Fibroblast of the aortic adventitia (primary cell): ENCODE measurements at places on chromosomes 11 and 22.

- DNase-seq: no peak
Measured at GRCh38 chr22:48084041-48084728, 1321.7 kb downstream of the TBC1D22A start.

DNA sequence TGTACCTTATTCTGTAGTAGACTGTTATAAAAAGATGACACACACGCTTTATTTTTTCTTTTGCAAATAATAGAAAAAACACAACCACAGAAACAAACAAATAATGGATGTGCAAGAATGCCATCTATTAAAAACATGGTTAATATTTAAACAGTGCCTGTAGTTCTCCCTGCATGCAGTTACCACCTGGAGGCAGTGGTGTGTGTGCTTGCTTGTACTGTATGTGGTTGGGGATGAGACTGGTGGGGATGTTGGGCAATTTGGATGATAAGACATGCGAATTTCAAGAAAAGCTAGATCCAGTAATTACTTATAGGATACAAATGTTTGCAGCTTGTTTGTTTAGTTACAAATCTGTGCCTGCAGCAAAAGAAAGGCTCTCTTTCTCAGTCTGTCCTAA, 3.6 kb downstream of the C11orf87 start:
- DNase-seq: no peak

- no peak for DNase-seq
Measured at GRCh38 chr11:133173810-133174412, 358.4 kb downstream of the OPCML start.

GRCh38 chr11:127670374-127671119, 670.0 kb upstream of the KIRREL3 start:
- no peak for DNase-seq

GRCh38 chr11:61058583-61059259, 43.6 kb upstream of the CD5 start:
- no peak for DNase-seq

DNA sequence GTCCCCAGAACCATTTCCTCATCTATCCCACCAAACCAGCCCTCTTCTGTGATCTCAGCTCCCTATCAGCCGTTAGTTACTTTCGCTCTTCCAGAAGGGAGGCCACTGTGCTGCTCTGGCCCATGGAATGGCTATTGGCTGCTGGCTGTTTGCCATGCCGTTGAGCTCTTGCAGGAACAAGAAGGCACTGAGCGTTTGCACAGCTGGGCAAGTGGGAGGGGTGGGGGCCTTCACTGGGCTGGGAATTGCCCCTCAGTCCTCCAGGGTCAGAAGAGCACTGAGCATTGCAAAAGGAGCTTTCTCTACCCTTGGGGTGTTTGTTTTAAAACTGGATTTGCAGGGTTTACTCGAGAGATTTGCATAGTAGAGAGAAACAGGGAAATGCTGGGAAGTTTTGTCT, 129.0 kb upstream of the PARVA start:
- DNase-seq: peak; percentile 50

GRCh38 chr11:116847612-116848011, 10.2 kb upstream of the APOA1 start:
- DNase-seq: no peak

DNA sequence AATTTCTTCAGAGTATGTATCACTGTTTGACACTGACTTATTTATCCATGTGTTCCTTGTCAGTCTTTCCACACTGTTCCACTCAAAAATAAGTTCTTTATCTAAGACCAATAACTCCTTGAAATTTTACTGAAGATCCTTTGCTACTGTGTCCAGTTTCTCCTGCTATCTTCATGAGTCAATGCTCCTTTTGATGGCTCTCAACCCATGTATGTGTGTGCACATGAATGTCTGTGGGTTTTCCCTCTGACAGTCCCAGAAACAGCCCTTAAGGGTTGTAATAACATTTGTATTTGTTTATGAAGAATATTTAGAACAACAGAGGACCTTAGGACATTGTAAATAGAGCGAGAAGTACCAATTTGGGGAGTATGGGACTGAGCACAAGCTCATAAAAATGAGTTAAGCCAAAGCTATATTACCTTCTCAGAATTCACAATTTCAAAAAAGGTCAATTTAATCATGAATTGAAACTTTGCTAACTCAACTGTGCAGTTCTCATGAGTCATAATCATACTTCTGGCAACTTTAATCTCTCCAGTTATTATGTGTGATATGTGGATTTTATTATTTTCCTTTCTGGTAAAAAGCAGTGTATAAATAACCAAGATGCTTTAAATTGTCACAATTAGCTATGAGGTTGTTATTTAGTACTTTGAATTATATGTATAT, 533.6 kb downstream of the CNTN5 start:
- no peak for DNase-seq

GRCh38 chr11:62141111-62142042, 17.6 kb downstream of the INCENP start:
- no peak for DNase-seq

DNA sequence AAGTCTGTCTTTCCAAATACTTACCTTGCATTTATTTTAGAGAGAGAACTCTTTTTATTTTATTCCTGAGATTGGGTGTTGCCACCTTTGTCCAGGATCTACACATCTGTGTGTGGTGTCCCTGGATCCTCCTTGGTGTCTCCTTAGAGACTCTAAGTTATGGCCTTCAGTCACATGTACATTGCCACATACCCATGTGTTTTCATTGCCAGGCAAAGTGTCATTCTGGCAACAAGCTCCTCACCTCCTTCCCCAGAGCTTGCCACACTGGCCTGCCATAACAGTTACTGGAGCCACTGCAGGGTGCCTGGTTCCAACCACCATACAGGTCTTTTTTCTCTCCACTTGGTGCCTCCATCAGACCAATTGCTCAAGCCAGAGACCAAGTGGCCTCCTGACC, 379.7 kb downstream of the NTM start:
- no peak for DNase-seq

- peak; percentile 92 for DNase-seq
Measured at GRCh38 chr11:45857961-45858474, 10.7 kb downstream of the CRY2 start.

GRCh38 chr11:132293586-132293985, 923.2 kb downstream of the NTM start:
- peak; percentile 21 for DNase-seq

- DNase-seq: no peak
Measured at GRCh38 chr11:24457985-24458384, 38.9 kb upstream of the LUZP2 start.

DNA sequence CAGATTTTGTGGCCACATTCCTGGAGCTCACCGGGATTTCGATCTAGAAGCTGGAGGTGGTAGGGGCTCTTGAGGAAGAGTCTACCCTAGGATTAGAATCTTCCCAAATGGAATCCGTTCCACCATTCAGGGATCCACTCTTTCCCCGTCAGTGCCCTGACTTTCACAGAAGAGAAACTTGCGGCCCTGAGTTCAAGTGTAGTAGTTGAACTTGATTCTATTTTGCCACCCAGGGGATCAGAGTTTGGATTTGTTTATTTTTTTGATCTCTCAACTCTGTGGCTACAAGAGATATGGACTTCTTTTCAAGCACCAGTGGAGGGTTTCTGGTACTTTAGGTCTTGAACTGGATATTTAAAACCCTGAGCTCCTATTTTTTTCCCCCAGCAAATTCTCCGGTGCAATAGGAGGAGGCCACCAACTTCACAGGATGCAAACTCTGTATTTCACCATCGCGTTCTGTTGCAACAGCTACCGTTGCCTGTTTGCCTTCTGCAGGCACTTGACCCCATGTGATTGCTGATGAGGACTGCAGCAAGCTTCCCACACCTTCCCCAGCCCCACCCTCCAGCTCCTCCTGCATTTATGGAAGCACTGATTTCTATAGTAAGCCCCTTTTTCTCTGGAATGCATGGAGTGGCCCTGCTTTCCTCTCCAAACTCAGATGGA, 14.8 kb upstream of the MRGPRF start:
- DNase-seq: no peak

- no peak for DNase-seq
Measured at GRCh38 chr11:19817870-19818269, 105.2 kb downstream of the NAV2 start.

- no peak for DNase-seq
Measured at GRCh38 chr22:39238966-39239505, 5.7 kb downstream of the PDGFB start.

DNA sequence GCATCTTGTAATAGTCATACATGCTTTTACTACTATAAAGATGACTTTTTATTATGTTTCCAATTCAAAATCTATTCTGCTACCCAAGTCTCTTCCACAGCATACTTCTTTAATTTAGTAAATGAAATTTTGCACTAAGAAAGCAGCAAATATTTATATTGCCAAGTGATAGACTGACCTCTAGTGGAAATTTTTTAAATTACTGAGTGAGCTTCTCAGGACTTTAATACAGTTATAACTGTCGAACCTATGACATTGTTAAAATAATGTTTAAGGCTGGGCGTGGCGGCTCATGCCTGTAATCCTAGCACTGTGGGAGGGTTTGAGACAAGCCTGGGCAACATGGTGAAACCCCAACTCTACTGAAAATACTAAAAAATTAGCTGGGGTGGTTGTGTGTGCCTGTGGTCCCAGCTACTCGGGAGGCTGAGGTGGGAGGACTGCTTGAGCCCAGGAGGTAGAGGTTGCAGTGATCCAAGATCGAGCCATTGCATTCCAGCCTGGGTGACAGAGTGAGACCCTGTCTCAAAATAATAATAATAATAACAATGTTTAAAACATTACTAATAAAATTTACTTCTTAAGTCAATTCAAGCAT, 27.3 kb downstream of the STK33 start:
- peak; percentile 71 for DNase-seq

DNA sequence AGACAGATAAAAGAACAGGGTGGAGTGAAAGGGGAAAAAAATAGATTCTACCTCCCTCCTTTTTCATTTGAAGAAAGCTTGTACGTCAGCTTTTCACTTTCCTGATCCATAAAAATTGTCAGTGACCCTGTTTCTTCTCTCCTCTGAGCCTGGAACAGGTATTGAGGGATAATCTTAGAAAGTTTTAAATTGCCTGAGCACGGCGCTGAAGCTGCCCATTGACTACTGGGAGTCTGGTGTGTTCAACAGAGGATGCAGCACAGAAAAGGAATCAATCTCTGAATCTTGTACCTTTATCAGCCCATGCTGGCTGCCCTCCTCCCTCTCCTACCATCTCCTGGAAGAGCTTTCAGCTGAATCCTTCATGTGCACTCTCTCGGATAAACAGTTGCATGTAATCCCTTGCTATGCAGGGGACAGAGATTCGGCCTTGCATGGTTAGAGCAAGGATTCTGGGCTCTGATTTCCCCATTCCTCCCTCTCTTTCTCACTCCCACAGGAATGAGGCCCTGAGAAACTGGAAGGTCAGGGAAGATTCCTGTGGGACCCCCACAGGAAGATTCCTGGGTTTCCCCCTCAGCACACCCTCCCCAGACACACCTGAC, 162.4 kb upstream of the SYN3 start:
- DNase-seq: no peak

- no peak for DNase-seq
Measured at GRCh38 chr22:49964136-49965090, 3.8 kb downstream of the PIM3 start.

DNA sequence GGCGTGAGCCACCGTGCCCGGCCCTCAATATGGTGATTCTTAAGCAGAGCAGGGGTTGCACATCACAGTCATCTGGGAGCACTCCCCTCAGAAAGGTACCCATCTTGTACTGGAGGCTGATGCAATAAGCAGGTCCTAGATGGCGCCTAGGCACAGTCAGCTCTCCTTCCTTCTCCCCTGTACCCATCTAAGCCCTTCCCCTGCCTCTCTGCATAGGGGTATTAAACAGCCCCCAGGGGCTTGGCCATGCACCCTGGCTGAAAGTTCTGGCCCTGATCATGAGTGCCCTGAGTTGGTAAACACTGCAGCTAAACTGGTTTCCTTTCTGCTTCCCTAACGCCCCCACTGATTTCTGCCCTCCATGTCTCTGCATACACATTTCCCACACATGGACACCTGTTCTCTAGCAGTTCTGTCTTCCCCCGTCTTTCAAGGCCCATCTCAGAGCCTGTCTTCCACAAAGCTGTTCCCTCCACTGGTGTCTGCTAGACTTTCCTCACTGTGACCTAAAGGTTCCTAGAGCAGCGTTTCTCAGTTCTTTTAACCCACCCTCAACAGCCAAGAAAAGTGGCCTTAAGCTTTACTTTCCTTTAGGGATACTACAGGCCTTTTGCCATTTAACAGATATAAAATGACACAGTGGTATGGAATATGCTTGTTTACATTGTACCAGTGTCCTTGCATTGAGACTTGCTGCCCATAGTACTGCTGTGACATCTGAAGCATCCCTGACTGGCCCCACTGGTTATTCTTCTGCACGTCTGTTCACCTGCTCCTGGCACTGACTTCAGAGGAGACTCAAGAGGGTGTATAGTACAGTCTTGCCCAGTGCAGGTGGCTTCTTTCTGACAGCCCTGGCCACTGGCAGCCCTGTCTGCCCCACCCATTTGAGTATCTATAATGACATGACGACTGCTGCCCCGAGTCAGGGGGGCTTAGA, 15.6 kb downstream of the UBE2L3 start:
- DNase-seq: no peak

GRCh38 chr11:121452609-121453150, at the start of gene SORL1-AS1:
Gene SORL1-AS1, minus strand, starts transcription at chr11:121452967.
- no peak for DNase-seq
